IPS DF 6.9 (cell line): ENCODE measurements at places on chromosomes 16 and 17.

- no peak for DNase-seq
These were observed 520.2 kb upstream of the C16orf82 start for GRCh38 chr16:26546573-26546972.

DNA sequence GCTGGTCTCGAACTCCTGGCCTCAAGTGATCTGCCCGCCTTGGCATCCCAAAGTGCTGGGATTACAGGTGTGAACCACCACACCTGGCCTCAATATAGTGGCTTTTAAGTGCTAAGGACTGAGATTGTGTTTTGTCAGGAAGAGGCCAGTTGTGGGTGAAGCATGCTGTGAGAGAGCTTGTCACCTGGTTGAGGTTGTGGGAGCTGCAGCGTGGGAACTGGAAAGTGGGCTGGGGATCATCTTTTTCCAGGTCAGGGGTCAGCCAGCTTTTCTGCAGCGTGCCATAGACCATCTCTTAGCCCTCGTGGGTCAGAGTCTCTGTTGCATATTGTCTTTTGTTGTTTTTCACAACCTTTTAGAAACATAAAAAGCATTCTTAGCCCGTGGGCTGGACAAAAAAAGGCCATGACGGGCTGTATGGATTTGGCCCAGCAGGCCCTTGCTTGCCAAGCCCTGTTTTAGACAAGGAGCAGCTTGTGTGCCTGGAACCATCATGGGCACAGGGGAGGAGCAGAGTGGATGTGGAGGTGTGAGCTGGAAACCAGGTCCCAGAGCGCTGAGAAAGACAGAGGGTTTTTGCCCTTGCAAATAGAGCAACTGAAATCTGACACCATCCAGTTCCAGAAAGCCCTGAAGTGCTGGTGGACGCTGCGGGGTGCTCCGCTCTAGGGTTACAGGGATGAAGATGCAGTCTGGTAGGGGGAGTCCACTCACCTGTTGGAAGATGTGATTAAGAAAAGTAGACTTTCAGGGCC, 5.5 kb downstream of the BIRC5 start:
- no peak for DNase-seq

- no peak for DNase-seq
These were observed 61.2 kb downstream of the SPACA3 start for GRCh38 chr17:33052856-33053255.

GRCh38 chr17:8227238-8227581, 16.8 kb upstream of the AURKB start:
- DNase-seq, result no peak

GRCh38 chr17:78048346-78049292, 79.9 kb downstream of the TMC6 start:
- DNase-seq, result no peak

- no peak for DNase-seq
These were observed 1027.5 kb downstream of the CDH11 start for GRCh38 chr16:64094181-64094965.

GRCh38 chr17:75834928-75835653, 9.1 kb downstream of the UNC13D start:
- DNase-seq, result no peak

- DNase-seq, result no peak
These were observed 9.3 kb downstream of the GAS2L2 start for GRCh38 chr17:35743626-35744328.

DNA sequence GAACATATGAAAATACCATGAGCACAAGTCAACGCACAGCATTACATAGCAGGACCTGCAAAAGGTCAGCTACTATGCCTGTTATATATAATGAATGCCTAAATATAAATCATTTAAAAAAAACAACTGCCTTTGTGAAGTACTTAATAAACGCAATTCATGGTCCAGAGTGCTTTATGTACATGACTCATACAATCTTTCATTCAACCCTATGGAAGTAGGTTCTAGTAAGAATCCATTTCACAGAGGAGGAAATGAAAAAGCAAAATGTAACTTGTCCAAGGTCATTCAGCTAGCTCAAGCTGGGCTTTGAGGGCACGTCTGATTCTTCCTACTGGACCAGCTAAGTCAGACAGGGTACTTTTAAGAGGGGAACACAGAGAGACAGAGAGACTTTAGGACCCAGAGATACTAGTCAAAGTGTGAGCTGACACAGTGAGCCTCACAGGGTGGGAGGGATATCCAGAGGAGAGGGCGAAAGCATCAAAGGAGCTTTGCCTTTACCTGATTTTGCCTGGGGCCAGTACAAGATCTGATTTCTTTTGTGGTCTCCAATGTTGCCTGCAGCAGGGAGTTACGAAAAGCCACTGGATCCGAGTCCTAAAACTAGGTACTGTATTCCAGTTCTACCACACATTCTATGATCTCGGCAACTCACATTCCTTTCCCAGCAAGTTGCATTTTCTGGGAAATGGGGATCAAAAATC, 83.4 kb upstream of the ZFHX3 start:
- DNase-seq, result no peak

DNA sequence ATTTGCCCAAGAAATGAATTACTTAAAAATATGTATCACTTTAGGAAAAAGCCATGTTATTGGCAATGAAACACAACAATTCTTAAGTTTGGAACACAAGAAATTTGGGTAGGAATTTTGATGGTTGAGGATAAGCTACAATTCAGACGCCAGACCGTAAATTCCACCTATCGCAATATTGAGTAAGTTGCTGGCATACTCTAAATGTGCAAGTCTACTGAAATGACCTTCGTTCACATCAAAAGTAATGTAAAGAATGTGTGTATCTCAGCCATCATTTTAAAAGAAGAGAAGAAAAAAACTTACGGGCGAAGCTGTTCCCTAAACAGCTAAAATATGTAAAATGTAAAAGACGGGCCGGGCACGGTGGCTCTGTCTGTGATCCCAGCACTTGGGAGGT, 33.4 kb downstream of the UBE2G1 start:
- DNase-seq, result no peak

GRCh38 chr17:77315551-77316190, 174.9 kb downstream of the SEC14L1 start:
- DNase-seq, result no peak

DNA sequence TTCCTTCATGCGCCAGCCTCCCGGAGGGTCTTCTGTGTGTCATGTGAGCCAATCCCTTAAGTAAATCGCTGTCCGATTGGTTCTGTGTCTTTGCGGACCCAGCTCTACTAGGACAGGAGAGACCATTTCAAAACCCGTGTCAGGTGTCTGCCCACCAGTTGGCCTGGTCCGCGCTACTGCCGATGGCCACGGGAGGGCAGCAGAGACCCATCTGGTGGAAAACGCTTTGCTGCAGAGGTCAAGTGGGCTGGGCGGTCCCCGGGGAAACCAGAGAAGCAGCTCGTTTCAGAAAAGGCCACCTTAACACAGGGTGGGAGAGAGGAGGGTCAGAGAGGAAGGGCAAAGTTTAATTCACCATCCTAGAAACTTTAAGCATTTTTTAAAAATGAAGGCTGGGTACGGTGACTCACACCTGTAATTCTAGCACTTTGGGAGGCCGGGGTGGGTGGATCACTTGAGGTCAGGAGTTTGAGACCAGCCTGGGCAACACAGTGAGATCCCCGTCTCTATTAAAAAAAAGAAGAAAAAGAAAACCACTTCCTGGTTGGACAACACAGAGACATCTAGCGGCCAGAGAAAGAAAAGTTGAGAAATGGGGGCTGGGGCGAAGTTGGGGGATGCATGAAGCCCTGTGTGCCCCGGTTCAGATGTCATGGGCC, 2.8 kb upstream of the CIBAR2 start:
- peak; percentile 92 for DNase-seq

DNA sequence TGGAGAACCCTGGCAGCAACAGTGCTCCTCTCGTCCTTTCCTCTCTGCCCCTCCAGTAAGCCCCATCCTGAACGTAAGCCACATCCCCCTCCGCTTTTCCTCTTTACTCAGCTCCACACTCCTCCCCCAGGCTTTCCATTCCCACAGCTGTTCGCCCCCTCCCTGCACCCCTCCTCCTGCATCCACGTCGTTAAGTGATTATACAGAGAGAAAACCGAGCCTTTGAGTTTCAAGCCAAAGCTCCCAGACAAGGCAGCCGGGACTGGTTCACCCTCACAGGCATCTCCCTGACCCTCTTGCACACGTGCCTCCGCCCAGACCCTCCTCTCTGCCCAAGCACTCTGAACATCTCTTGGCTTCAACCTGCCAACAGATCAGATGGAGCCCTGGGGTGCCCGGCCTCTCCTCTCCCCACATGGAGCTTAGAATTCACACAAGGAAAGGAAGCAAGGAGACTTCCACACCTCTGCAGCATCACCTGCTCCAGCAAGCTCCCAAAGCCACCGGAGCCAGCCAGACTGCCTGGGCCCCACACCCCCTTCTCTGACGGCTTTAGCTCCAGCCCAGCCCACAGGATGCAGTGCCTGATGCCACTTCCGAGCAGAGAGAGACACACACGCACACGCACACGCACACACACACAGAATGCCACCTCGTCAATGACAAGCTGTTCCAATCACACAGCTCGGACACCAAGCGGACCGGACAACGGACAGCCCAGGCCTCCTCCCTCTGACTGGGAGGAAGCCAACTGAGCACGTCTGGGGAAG, 99.9 kb upstream of the CCL2 start:
- DNase-seq, result no peak

DNA sequence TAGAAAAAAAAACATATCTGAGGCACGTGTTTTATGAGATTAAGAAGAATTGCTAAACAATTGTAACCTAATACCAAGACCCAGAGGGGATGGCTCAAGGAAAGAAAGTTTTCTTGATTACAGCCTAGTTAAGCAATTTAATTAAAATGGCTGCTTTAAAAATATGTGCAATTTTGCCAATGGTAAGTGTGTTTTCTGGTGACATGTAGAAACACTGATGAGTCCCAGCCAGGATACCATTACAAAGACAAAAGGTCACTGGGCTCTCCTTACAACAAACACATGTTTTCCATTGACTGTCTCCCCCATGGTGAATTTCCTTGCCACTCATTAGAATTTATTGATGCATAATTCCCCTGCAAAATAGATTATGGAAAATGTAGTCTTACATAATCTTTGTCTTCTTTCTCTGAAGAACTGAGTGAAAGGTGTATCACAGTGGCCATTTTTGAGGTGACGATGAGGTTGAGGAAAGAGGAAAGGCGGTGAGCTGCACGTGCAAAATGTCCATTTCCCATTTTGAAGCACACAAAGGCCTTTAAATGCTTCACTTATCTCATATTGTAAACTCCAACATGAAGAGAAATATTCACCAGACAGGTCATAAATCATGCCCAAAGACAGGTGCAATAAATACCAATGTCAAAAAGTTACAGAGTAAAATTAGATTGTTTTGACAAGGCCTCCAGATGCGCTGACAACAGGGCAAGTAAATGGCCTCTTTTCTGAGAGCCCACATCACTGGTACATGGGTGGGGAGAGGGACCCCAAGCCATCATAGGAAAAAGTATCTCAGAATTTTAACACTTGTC, 696.9 kb downstream of the KCNJ2 start:
- no peak for DNase-seq

DNA sequence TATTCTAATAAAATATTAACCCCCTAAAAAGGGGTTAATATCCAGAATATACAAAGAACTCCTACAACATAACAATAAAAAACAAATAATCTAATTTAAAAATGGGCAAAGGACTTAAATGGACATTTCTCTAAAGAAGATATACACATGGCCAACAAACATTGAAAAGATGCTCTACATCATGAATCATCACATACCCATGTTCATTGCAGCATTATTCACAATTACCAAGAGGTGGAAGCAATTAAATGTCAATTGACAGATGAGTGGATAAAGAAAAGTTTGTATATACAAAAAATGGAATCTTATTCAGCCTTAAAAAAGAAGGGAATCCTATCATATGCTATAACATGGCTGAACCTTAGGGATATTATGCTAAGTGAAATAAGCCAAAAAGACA, 36.8 kb downstream of the CPD start:
- DNase-seq, result no peak

DNA sequence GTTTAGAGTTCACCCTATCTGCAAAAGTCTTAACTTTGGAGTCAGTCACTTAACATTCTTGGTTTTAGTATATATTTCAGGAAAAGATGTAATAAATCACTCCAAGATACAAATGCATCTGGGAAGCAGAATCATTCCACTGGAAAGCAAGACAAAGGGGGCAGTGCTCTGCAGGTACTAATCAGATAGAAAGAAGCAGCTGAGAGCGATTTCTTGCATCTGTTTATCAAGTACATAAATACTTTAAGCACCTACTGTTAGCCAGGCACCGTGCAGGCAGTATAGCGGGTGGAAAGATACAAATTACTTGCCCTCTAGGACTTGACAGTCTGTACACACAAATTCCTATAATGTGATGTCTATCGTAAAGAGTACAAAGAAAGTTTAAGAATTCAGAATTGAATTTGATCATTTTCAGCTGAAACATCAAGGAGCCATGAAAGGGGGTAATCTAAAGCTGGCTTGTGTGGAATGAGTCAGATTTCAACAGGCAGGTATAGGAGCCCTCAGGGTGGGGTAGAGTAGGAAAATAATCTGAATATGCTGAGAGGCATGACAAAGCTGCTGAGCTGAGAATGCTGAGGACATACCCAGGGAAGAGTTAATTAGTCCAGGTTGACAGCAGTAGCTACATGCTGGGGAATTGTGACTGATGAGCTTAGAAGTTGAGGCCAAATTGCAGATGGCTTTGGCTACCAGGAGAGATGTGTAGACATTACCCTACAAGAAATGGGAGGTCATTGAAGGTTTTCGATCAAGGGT, 110.2 kb downstream of the CA10 start:
- DNase-seq, result no peak

DNA sequence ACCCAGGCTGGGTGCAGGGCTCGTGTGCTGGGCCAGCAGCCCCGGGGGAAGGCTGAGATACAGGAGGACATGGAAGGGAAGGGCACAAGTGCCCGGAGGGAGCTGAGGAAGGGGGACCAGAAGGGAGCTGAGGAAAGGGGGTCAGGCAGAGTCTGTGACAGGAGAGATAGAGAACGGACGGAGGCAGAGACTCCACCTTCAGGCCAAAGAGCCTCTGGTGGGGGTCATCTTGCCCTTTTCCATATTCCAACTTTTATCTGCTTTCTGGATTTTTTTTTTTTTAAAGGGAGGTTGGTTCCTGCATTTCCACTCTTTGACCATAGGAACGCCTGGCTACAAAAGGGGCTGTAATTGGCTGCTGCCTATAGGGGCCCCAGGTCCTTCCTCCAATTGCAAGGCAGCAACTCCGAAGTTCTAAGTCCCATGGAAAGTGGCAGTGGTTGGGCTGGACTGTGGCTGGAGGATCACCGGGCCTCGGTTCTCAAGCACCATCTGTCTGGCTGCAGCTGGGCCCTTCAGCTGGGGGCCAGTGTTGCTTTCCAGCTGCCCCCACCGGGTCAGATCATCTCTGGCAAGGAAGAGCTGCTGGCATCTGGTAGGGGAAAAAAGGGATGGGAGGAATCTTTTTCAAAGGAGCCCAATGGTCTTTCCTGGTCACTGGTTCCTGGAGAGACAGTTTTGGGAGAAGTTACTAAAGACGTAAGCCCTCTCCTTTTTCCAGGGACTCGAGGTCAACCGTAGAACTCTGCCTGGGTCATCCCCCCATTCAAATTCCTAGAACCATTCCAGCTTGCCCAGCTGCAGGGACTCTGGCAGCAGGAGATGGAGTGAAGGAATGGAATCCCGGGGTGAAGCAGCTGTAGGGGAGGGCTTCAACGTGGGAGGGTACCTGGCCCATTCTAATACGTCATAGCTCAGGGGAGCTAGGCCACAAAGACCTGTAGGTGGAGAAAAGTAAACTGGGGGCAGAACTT, 13.1 kb upstream of the MRPS23 start:
- no peak for DNase-seq
